ENCODE measurements at places on chromosomes 13 and 19. TPM values are rescaled to one million over a fixed set of nuclear protein-coding genes. Genes with fewer than 3 reads are reported as not detected.

GRCh38 chr13:33394294-33394932, 108.9 kb upstream of the STARD13 start:
- no peak for DNase-seq

- peak; percentile 12 for DNase-seq
These were observed 789.1 kb downstream of the GPC5 start for GRCh38 chr13:92187378-92187989.

KLK13 gene
- not detected for total RNA-seq

- DNase-seq, result no peak
These were observed 51.8 kb downstream of the TSSK6 start for GRCh38 chr19:19463348-19464117.

GRCh38 chr19:5124111-5124855, 155.4 kb downstream of the KDM4B start:
- DNase-seq, result no peak

OVOL3 gene
- total RNA-seq, result not detected

CCDC9 gene
- total RNA-seq, result 10.0 TPM

SHC2 gene
- total RNA-seq, result 35.1 TPM

CCNE1 gene
- 8.3 TPM for total RNA-seq

IZUMO2 gene
- total RNA-seq, result not detected

DNA sequence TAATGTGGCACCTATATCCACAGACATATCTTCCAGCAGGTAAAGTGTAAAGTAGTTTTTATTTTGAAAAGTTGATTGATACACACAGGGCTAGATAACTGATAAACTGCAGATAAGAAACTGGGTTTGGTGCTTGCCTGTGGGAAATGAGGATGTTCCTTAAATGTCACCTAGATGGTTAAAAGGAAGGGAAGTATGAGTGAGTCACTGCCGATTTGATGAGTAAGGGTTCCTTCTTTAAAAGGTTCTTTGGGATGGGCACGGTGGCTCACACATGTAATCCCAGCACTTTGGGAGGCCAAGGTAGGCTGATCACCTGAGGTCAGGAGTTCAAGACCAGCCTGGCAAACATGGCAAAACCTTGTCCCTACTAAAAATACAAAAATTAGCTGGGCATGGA, 73.8 kb upstream of the FRY start:
- DNase-seq, result no peak

DNA sequence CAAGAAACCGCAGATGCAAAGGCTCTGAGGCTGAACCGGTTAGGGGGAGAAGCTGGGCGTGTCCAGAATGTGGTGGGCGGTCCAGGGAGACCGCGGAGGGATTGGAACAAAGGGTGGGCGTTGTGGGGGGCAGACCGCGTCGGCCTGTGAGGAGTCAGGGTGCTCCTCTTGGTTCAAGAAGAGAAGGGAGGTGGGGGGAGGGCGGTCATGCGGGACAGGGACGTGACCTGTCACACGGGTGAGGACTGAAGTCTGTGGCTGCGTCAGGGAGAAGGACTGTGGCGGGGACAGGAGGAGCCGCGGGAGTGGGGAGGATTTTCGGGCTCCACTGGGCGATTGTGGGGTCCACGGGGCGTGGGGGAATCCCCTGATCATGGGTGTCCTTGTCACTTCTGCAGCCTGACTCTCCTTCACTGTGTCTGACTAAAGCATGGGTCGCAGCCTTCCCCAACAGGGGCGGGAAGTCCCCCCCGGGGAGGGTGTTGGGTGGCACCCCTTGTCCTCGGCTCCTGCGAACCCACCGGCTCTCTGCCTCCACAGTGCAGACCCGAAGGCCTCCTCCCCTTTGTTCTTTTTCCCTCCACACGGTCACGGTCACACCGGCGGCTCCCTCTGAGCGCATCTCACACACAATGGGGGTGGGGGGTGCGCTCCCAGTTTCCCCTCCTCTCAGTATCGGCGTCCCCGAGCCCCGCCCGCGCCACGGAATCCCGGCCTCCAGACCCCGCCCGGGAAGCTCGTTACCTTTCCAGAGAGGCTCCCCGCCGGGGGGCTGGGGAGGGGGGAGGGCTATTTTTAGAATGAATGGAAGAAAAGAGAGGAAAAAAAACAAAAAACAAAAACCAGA, 16.4 kb upstream of the KCNN1 start:
- no peak for DNase-seq

GRCh38 chr19:6292006-6292405, 12.2 kb upstream of the MLLT1 start:
- no peak for DNase-seq

ATP4A gene
- total RNA-seq, result not detected

- DNase-seq, result no peak
These were observed 65.1 kb upstream of the GTF3A start for GRCh38 chr13:27359199-27359821.

ZNF358 gene
- 56.9 TPM for total RNA-seq

- DNase-seq, result no peak
These were observed 7.9 kb downstream of the PIN1 start for GRCh38 chr19:9842834-9843625.

DNA sequence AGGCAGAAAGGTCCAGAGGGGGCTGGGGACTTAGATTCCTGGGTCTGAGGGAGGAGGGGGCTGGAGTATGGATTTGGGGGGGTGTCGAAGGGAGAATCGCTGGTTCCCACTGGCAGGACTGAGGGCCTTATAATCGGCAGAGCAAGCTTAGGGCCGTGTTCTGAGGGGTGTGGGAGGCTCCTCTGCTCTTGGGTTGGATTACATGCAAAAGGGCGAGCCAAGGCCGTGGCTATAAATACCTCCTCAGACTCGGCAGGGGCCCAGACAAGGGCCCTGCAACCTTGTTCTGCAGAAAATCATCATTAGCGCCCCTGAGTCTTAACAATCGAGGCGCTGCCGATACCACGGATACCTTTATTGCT, 707 bp upstream of the MAMSTR start:
- no peak for DNase-seq

GRCh38 chr13:58165617-58166016, 534.1 kb downstream of the PCDH17 start:
- DNase-seq, result no peak

GRCh38 chr19:11649941-11650340, 52.7 kb downstream of the ZNF627 start:
- DNase-seq, result no peak

ZNF560 gene
- total RNA-seq, result 0.23 TPM

GRCh38 chr13:42110410-42111155, 62.1 kb downstream of the DGKH start:
- peak; percentile 80 for DNase-seq

RNF17 gene
- total RNA-seq, result 0.58 TPM

DNA sequence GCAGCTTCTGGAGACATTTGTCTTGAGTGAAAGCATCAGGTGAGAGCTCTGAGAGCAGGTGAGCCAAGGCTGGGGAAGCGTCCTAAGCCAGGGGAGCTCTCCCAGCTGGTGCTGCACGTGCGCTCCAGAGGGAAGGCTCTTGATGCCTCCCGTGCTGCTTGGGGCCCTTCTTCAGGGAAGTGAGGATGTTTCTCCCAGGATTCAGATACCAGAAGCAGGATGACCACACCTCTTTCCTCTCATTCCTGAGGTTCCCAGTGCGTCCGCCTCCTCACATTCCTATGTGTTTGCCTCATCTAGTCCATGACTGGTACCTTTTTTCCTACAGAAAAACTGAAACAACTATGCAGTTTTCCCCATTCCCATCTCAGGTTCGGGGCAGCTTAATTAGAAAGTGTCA, 231.0 kb upstream of the IRS2 start:
- DNase-seq, result no peak

SLC7A10 gene
- not detected for total RNA-seq

MISP gene
- 1.0 TPM for total RNA-seq

GRCh38 chr13:43915451-43915850, 35.7 kb downstream of the LACC1 start:
- no peak for DNase-seq

- no peak for DNase-seq
These were observed 30.7 kb downstream of the ZNF793 start for GRCh38 chr19:37537391-37537947.

DNA sequence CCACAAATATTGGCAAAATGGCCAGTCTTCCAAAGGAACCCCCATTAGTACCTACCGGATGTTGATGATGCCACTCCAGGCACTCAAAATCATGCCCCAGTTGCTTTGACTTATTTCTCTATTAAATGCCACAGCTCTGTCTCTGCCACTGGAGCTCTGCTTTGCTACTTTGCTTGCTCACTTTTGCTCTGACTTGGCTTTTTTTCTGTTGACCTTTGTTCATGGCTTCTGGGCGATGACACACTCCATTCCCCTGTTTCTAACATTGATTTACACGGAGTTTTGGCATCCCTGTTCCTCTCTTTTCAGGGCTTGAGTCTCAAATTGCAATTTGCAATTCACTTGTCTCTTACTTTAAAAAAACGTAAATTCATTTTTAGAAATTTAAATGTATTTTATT, 217.1 kb upstream of the SPRY2 start:
- DNase-seq, result no peak

GRCh38 chr13:92989301-92989700, 237.3 kb upstream of the GPC6 start:
- DNase-seq, result no peak

ZNF558 gene
- total RNA-seq, result 11.7 TPM

DNA sequence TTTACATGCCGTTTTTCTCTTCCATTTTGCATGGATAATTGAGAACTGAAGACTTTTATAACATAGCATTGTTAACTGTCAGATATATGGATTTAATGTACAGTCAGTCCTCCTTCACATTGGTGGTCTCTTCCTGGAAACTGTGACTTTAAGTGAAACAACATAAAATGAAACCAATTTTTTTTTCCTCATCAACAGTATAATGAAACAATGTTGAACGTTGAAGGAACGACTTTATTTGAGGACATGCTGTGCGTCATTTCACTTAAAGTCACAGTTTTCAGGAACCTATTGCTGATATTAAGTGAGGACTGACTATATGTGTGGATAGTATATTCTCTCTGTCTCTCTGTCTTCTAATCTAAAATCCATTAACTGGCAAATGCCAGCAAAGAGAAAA, 54.8 kb downstream of the COG3 start:
- no peak for DNase-seq

GRCh38 chr19:3721131-3721886, 13.1 kb downstream of the TJP3 start:
- no peak for DNase-seq

ZNF763 gene
- 6.7 TPM for total RNA-seq

- no peak for DNase-seq
These were observed 8.9 kb downstream of the RFX2 start for GRCh38 chr19:6101291-6101825.

Measured in glomerular endothelial cell (primary cell).